CD8-positive, alpha-beta memory T cell (primary cell): ENCODE measurements at places on chromosomes 12 and 14. TPM values are rescaled to one million over a fixed set of nuclear protein-coding genes. Genes with fewer than 3 reads are reported as not detected.

GRCh38 chr12:76711241-76711640, 52.7 kb upstream of the ZDHHC17 start:
- H3K4me1 ChIP-seq, result no peaks in the 10 kb centered on the region
- no peaks in the 10 kb centered on the region for H3K27me3 ChIP-seq
- DNase-seq, result no peak
- H3K27ac ChIP-seq, result no peak overlapping the region
- no peak overlapping the region for H3K4me3 ChIP-seq
- no peaks in the 10 kb centered on the region for H3K36me3 ChIP-seq

Gene PXN
- total RNA-seq, result 35.9 TPM

Gene RTL1
- not detected for total RNA-seq

Gene TSPAN31
- total RNA-seq, result 13.0 TPM

- H3K36me3 ChIP-seq, result no peaks in the 10 kb centered on the region
- H3K27me3 ChIP-seq, result no peaks in the 10 kb centered on the region
- H3K4me1 ChIP-seq, result no peaks in the 10 kb centered on the region
- H3K4me3 ChIP-seq, result no peak overlapping the region
Measured at GRCh38 chr12:105843986-105844760, 294.6 kb downstream of the NUAK1 start.

DNA sequence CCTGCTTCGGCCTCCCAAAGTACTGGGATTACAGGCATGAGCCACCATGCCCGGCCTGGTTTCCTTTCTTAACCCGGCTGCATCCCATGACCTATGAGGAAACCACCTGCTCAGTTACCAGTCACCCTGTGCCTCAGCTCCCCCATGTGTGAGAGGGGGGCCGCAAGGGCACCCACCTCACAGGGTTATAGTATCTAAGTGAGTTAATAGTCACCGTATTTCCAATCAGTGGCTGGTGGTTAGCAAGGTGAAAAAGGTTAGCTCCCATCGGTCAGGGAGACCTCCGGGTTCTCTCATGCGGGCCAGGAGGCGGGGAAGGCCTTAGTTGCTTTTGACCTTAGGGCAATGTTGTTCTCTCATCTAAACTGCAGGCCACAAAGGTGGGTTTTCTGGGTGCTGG, 6.7 kb downstream of the LRP1 start:
- H3K4me1 ChIP-seq, result no peaks in the 10 kb centered on the region
- H3K27me3 ChIP-seq, result no peaks in the 10 kb centered on the region
- no peaks in the 10 kb centered on the region for H3K36me3 ChIP-seq
- H3K4me3 ChIP-seq, result no peak overlapping the region
- H3K27ac ChIP-seq, result no peak overlapping the region
- DNase-seq, result no peak

- H3K4me1 ChIP-seq, result peaks cover 7% of the 10 kb centered on the region
- H3K4me3 ChIP-seq, result no peak overlapping the region
- no peaks in the 10 kb centered on the region for H3K36me3 ChIP-seq
Measured at GRCh38 chr14:102094101-102094500, 7.3 kb upstream of the HSP90AA1 start.

GRCh38 chr14:52845081-52845480, 53.7 kb upstream of the GNPNAT1 start:
- no peak overlapping the region for H3K27ac ChIP-seq
- DNase-seq, result no peak
- H3K36me3 ChIP-seq, result no peaks in the 10 kb centered on the region
- no peak overlapping the region for H3K4me3 ChIP-seq

GRCh38 chr12:46963977-46964971, 115.1 kb upstream of the PCED1B start:
- H3K27me3 ChIP-seq, result no peaks in the 10 kb centered on the region
- no peak overlapping the region for H3K4me3 ChIP-seq
- DNase-seq, result no peak

GRCh38 chr14:47442211-47442610, 233.2 kb downstream of the MDGA2 start:
- no peaks in the 10 kb centered on the region for H3K4me1 ChIP-seq
- H3K4me3 ChIP-seq, result no peak overlapping the region

DNA sequence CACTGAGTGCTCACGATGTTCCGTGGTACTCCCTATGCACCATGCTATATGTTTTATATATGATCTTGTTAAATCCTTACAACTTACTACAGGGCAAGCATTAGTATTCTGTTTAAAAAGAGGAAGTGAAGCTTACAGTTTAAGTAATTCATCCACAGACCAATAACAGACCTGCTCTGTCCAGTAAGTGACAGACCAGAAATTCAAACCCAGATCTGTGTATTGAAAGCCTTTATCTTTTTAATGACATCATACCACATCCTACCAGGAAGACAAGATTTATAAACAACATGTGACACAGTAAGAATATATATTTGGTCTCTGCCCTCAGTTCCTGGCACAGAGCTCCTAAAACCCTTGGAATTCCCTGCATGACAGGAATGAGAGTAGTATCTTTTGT, 206.5 kb downstream of the STXBP6 start:
- H3K27ac ChIP-seq, result no peak overlapping the region
- no peak overlapping the region for H3K4me3 ChIP-seq
- DNase-seq, result no peak
- H3K27me3 ChIP-seq, result no peaks in the 10 kb centered on the region
- no peaks in the 10 kb centered on the region for H3K4me1 ChIP-seq

Gene TEX52
- total RNA-seq, result not detected

Gene CLBA1
- 3.8 TPM for total RNA-seq
